HFF-Myc (cell line): ENCODE measurements at places on chromosomes 5 and 9.

DNA sequence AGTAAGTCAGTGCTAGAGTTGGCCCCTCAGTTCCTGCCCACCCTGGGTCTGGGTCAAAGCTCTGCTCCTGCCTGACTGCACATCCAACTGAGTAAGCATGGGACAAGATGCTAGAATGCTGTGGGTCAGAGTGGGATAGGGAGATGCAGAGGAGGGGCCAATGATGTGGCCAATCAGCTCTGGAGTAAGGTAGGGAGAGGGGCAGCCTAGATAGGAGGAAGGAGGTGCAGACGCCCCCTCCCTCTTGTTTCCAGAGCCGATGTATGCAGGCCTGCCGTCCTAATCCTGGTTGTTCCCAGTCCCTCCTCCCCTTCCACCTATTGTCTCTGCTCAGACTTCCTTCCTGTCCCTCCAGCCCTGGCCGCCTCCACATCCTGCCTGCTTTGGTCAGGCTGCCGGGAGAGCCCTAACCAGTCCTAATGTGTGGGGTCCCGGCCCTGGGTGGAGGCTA is 1.3 kb downstream of the ARAP3 start:
- DNase-seq: no peak

GRCh38 chr5:36724467-36725332 is 118.3 kb downstream of the SLC1A3 start:
- DNase-seq: no peak

DNA sequence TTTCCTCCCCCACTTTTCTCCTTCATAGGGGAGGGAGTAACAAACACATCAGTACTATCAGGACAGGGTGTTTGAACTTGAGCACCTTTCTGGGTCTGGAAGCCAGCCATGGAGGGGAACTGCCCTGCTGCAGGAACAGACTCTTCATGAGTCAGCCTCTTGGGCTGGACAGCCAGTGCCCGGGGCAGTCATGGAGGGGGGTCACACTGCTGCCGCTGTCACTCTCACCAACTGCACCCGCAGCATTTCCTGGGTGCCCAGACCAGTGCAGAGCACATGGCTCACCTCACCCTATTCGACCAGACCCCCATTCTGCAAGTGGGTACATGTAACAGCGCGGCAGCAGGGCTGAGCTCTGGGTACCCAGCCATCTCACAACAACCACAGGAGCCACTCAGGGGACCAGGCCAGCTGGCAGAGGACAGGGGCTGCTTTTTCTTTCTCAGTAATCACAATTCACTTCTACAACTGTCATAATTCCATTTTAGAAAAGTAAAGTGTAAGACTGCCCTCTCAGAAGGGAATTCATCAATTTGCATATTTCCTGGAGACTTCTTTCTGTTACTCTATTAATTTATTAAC is 118.4 kb downstream of the CTNND2 start:
- no peak for DNase-seq

DNA sequence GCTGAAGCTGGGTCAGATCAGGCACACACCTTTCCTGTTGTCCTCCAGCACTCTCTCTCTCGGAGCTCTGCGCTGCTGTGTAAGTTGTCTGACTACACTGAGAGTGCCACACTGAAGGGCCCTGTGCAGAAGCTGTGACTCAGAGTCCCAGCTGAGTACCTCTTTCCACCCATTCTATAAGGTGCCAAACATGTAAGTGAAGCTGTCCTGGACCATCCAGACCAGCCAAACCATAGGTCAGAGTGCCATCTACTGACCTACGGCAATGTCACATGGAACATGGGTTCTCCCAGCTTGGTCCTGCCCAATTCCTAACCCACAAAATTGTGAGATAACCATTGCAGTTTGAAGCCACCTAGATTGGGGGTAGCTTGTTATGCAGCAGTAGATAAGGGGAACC is 68.2 kb downstream of the ADCY2 start:
- no peak for DNase-seq

DNA sequence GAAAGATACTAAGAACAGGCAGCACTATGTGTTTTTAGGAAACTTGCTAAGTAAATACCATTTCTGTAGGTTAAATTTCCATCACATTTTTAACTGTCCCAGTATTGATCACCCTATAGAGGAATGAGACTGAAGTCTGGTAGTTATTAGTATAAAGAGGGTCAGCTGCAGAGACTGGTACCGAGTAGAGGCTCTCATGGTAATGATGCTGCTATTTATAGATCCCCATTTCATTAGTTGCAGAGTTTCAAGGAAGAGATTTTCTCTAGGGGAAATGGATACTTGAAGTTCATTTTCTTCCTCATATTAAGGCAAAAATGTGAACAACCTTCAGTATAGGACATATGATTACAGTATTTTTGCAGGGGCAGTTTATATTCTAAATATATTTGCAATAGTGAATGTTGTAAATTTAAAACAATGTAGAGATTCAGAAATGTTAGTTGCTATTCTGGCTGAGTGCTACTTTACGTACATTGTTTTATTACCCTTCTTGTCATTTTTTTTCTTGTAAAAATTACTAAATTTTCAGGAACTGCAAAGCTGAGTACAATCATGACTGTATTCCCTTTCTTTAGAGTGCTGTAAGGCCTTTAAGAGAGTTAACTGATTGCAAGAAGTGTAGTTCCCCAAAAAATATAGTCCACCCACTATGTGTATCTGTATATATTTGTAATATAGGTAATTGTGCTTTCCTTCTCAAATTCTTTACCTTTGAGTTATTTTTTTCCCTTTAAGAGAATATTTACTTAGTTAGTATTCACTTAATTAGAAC is 14.7 kb downstream of the PBX3 start:
- no peak for DNase-seq

GRCh38 chr5:40171971-40172370 is 507.7 kb upstream of the PTGER4 start:
- peak; percentile 11 for DNase-seq

DNA sequence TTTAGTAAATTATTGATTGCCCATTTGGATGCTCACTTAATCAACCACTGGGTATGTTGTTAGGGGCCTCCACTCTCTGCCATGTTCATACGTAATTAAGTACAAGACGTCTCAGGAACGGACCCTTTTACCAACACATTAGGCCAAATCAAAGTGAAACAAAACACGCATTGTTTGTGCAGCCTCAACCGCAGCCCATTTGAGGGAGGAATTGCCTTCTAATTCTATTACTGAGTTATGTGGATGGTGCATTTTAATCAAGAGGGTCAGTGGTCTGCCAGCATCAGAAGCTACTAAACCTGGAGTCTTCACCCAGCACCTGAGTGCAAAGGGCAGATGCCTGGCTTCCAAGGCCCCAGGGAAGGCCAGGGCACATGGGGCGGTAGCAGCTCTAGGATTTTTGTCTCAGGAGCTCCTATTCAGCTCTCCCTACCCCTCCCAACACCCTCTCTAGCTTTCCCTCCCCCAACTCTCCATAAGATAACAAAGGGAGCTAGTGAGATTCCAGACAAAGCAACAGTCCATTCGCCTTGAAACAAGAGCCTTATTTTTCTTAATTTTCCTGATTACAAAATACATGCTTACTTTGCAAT is 7.9 kb upstream of the MED27 start:
- no peak for DNase-seq

GRCh38 chr5:65411356-65411755 is 70.4 kb downstream of the ADAMTS6 start:
- DNase-seq: no peak

DNA sequence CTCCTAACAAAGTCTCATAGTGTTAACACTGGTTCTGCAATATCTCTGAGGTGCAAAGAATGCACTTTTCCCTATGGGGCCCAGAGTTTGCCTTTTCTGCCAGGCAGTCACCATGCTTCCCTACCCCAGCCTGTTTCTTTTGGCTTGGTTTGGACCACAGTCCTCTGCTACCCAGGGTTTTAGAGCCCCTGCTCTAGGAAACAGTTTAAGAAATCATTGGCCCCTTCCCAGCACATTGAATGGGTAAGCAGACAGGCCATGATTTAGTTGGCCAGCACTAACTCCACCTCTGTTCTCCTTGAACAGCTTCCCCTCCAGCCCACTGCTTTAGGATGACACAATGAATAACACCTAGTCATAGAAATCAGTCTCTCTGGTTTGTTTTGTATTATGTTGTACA is 73.2 kb downstream of the UBAP1 start:
- DNase-seq: no peak
